Stimulated activated CD8-positive, alpha-beta memory T cell treated with anti-CD3 and anti-CD28 coated beads, Interleukin-7, amount 100 ng/mL, for 48 hours (primary cell): ENCODE measurements at places on chromosomes 12 and 14.

- DNase-seq: no peak
These were observed 70.4 kb downstream of the ARL6IP4 start for GRCh38 chr12:123050913-123051312.

DNA sequence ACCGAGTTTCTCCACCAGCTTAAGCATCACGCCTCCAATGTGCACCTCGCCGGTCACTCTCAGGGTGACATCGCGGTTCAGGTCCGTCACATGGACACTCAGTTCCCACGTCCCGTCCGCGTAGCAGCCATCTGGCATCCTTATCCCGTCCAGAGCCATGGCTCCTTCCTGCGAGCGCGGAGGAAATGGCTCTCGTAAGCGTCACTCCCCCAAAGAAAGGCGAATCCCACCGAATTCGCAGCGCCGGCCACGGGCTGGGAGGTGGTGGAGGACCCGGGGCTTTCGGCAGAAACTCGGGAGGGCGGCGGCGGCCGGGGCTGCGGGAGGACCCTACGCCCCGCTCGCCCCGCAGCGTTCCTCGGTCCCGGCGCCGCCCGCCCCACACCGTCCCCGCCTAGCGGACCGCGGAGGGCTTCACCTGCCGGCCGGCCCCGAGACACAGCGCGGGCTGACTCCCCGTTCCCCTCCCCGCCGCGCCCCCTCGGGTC is 396 bp downstream of the FERMT2 start:
- no peak for DNase-seq

DNA sequence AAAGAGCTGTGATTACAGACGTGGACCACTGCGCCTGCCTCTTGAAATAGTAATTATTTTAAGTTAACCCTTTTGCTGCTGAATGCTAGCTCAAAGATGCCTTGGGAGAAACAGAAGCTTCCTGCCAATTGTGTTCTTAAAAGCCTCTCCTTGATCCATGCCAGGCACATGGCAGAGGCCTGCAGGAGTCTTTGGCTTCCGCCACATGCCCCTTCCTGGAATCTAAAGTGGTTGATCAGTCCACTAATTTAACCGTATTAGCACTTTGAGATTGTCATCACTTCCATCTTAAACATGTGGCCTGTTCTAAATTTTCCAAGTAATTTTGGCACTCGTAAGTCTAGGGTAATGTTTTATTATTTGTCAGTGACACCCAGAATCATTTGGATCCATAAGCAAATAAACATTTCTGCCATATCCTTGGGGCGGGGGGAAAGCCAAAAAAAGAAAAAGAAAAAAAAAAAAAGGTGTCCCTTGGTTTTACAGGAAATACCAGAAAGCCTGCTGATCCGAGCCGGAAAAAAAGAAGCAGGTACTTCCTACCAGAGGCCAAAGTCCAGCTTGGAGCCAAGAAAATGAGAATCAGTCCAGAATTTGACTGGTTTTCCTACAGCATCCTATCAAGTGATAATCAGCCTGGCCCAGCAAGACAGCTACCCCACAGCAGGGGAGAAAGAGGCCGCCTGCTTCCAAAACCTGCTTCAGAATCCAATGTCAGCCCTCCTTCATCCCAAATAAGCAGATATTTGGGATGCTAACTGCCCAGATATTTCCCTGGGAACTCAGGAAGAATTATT is 104.8 kb downstream of the KCNK10 start:
- no peak for DNase-seq

- no peak for DNase-seq
These were observed 254.4 kb upstream of the BTG1 start for GRCh38 chr12:92400006-92400405.

- DNase-seq: peak; percentile 7
These were observed 5.7 kb upstream of the NOS1 start for GRCh38 chr12:117367006-117367638.

DNA sequence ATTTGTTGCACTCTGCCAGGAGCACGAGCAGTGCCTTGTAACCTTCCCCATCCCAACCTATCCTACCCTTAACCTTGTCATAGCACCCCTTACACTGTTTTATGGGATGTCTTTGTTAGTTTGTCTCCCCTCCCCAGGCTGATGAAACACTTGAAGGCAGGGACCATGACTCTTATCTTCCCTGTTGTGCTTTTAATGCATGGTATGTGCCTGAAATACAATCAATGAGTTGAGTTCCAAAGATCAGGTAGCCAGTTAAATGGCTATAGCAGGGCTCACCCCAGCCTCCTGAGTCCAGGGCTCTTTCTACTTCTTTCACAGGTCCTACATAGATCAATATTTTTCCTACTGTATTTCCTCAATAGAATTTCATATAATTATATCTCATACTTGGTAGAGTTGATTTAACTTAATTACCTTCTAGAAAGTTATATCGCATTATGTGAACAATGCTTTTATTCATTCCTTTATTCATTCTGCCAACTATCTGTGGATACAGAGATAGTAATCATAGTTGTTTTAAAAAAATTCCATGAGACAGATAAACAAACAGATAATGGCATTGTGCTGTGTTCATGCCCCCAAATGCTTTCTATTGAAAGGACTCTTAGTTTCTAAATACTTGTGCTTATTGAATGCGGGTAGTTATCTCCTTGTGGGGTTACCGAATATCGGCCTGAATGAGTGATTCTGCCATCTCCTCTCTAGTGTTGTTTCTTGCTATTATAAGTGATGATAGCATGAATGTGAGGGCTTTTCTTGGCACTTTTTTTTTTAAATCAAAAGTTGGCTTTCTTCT is 347.4 kb downstream of the NPAS3 start:
- no peak for DNase-seq

GRCh38 chr14:76208340-76208739 is 56.6 kb downstream of the GPATCH2L start:
- DNase-seq: no peak

DNA sequence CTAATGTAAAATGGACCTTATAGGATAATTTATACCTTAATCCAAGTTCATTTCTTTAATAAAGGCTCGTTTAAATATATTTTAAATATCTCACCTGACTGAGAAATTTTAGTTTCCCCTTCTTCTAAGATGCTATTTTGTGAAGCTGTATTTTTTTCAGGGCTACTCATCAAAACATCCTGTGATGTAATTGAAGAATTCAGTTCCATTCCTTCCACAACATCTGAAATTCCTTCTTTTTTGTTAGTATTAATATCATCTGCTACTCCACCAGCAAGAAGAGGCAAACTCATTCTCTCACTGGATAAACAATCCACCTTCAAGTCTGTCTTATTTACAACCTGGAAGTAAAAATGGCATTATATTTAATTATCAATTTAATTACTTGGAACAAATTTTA is 22.5 kb downstream of the LGALS3 start:
- no peak for DNase-seq

DNA sequence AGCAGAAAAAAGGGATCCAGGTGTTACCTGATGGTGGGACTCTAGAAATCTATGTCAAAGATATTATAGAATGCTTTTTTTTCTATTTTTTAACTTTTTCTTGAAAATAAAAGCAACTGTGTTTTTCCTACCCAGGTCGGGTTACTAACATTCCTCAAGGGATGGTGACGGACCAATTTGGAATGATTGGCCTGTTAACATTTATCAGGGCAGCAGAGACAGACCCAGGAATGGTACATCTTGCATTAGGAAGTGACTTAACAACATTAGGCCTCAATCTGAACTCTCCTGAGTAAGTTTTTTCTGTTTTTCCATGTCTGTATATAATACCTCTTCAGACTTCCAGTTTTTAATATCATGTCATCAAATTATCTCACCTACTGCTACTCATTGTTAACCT is 27.6 kb upstream of the KCNMB4 start:
- no peak for DNase-seq

DNA sequence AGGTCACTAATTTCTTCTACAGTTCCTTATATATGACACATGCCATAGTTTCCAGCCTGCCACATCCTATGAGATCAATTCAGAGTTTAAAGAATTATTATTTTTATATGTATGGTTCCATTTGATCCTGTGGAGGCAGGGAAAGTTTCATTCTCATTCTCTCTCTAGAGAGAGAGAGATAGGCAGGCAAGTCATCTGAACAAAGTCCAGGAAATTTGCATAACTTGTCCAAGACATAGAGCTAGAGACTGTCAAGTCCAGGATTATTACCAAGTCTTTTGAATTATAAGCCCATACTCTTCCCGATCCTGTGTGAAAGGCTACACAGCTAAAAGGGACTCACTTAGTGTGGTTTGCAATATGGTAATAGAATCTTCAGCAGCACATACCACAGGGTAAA is 215.3 kb downstream of the SSPN start:
- DNase-seq: no peak

DNA sequence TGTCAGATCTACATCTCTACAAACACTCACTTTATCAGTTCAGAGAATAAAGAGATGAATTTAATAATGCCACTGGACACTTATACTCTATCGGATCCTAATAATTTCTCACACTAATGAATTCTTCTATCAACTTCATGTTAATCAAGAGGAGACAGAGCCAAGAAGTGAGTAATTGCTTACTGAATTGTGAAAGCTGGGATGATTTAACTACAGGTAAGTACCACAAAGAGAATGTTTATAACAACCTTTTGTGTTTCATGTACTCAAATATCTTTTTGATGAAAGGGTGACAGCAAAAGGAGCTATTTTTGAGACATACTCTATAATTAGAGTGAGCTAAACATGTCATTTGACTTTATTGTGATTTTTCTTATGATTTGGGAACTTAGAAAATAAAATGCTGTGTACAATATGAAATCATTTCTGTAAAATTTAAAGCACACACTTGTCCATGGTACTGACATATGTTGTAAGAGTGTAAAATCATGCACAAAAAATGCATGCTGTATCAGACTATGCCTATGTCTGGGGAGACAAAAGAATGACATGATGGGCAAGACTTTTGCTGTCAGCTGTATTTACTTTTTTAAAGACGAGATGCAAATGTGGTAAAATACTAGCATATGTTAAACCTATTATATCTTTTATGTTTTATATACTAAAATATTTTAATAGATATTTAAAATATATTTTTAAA is 361.2 kb downstream of the CCER1 start:
- DNase-seq: no peak

DNA sequence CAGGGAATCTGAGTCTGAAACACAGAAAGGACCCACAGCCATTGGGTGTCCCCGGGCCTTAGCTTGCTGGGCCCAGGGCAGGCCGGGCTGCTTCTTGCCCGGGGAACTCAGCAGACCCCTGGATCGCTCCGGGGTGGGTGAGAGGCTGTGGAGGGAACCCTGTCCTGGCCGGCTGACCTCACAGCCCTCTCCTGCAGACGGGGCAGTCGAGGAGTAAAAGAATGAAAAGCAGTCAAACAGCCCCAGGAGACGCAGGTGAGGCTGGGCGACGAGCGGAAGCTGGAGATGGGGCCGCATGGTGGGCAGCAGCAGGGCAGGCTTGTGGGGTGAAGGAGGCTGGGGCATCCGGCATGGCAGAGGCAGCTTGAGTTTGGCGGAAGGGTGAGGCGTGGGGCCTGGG is 57.0 kb downstream of the KIF26A start:
- DNase-seq: no peak

DNA sequence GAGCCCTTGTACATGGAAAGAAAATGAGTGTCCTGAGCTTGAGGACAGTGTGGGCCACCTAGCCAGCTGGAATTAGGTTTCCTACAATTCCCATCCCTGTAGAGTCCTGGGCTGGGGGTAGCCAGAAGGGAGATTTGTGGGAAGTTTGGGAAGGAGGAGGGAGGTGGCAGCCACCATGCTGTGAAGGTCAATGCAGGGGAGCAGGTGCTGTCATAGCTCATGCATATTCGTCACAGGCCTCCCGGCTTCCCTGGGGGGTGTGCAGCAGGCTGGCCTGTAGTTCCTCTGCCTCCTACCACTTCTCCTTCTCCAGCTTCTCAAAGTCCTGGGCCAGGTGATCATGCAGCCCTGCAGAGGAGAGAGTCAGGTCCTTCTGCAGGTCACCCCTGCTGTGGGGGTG is 121.3 kb downstream of the TBX3 start:
- no peak for DNase-seq

- DNase-seq: no peak
These were observed 51.1 kb downstream of the SYNE3 start for GRCh38 chr14:95465358-95465757.

DNA sequence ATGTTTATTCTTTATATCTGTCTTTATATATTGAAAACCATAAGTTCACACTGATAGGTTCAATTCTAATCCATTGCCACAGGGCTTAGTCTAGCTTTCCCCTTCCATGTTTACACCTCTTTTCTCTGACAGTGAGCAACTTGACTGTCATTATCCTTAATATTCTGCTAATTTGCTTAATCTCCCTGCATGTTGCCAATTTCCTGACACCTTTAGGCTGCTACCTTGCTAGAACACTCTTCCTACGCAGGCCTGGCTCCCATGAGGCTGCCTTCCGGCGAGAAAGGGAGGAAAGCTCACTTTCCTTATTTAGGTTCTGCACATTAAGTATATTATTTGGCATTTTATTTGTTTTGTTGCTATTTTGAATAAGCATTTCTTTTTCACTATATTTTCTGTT is 12.8 kb upstream of the FRS2 start:
- DNase-seq: no peak

GRCh38 chr14:46691819-46692218 is 40.2 kb upstream of the RPL10L start:
- DNase-seq: no peak

DNA sequence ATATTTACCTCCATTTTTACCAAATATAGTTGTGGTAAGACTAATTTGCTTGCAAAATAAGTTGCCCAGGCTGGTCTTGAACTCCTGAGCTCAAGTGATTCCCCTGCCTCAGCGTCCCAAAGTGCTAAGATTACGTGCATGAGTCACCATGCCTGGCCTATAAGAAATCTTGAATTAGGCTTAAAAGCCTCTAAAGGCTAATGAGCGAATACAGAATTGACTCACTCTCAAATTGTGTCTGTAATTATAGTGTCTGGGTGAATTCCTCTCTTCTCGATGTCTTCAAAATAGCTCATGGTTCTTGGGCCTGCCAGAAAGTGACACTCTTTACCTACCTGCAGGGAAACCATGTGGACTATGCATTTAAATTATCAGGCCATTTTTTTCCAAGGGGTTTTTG is 403.5 kb downstream of the SLC16A7 start:
- DNase-seq: no peak

- no peak for DNase-seq
These were observed 32.3 kb downstream of the MEG3 start for GRCh38 chr14:100857923-100858837.

DNA sequence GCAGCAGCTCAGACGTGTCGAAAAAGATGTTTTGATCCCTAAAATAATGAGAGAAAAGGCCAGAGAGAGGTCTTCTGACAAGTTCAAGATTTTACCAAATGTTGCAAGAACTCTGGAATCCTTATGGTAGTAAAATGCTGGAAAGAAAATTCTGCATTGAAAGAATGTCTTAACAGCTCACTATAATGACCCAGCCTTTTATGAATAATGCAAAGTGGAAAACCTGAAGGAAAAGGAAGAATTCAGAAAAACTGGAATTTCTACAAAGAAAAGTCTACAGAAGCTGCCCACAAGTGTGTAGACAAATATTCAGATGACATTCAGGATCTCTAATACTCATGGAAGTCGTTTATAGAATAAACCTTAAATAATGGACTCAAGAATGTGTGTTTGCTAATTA is 1.8 kb upstream of the CCDC88C start:
- DNase-seq: no peak
